ENCODE measurements at places on chromosomes 4 and X. TPM values are rescaled to one million over a fixed set of nuclear protein-coding genes. Genes with fewer than 3 reads are reported as not detected.

GRCh38 chr4:28686618-28687017 is 1826.0 kb downstream of the STIM2 start:
- H3K27ac ChIP-seq = no peak overlapping the region
- no peaks in the 10 kb centered on the region for H3K4me1 ChIP-seq
- H3K27me3 ChIP-seq = no peaks in the 10 kb centered on the region
- no peak overlapping the region for H3K4me3 ChIP-seq
- no peaks in the 10 kb centered on the region for H3K36me3 ChIP-seq

- H3K27me3 ChIP-seq = no peaks in the 10 kb centered on the region
- no peak overlapping the region for H3K27ac ChIP-seq
- H3K4me1 ChIP-seq = no peaks in the 10 kb centered on the region
- no peak overlapping the region for H3K4me3 ChIP-seq
- DNase-seq = no peak
Measured at GRCh38 chrX:15815779-15816437, 25.6 kb downstream of the ZRSR2 start.

GRCh38 chr4:2795300-2795892 is 2.5 kb downstream of the SH3BP2 start:
- no peaks in the 10 kb centered on the region for H3K36me3 ChIP-seq
- peak overlapping the region; percentile 74 for H3K27ac ChIP-seq
- no peaks in the 10 kb centered on the region for H3K27me3 ChIP-seq

Gene NWD2
- polyA plus RNA-seq = not detected

GRCh38 chrX:146754268-146754667 is 55.3 kb upstream of the CXorf51B start:
- no peaks in the 10 kb centered on the region for H3K27me3 ChIP-seq
- H3K27ac ChIP-seq = no peak overlapping the region
- no peaks in the 10 kb centered on the region for H3K36me3 ChIP-seq
- H3K4me1 ChIP-seq = no peaks in the 10 kb centered on the region
- no peak overlapping the region for H3K4me3 ChIP-seq

DNA sequence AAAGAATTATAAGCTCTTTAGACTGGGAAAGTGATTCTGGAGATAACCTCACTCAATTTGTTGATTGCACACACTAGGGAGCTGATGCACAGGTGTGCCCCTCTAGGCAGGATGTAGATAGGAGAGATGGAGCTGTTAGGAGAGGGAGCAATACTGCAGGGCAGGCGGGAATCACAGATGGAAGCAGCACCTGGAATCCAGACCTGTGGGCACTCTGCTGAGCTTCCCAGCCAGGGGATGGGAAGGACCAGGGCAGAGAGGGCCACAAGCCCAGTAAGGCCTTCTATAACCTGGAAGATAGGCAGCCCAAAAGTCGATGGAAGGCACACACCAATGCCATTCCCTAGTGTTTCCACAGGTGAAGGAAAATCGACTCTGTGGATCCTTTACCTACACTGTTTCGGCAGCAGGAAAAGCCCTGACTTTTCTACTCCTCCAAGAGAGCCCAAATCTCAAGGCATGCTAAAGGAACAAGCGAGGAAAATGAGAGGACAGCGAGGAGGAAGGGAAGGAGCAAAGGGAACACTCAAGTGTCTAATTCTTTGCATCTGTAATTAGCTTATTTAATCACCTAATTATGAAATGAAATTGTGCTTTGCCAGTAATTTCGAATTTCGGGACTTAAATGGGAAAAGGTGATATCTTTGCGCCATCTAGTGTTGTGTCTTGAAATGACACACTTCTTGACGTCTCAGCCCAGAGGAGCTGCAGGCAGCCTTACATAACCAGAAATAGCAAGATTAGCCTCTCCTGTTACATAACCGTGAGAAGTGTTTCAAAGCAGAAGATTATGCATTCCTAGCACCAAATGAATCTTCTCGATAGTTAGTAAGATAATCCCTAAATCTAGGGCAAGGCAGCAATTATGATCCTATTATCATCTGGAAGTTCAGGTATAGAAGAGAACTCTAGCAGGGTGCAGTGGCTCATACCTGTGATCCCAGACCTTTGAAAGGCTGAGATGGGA is 31.0 kb upstream of the TLR3 start:
- no peak overlapping the region for H3K4me3 ChIP-seq
- no peaks in the 10 kb centered on the region for H3K4me1 ChIP-seq
- H3K36me3 ChIP-seq = no peaks in the 10 kb centered on the region
- no peak overlapping the region for H3K27ac ChIP-seq

GRCh38 chr4:25377572-25378436 is 741 bp downstream of the ANAPC4 start:
- no peaks in the 10 kb centered on the region for H3K27me3 ChIP-seq
- peak; percentile 20 for DNase-seq
- H3K4me3 ChIP-seq = peak overlapping the region; percentile 80
- peaks cover 13% of the 10 kb centered on the region for H3K4me1 ChIP-seq
- H3K27ac ChIP-seq = peak overlapping the region; percentile 54

DNA sequence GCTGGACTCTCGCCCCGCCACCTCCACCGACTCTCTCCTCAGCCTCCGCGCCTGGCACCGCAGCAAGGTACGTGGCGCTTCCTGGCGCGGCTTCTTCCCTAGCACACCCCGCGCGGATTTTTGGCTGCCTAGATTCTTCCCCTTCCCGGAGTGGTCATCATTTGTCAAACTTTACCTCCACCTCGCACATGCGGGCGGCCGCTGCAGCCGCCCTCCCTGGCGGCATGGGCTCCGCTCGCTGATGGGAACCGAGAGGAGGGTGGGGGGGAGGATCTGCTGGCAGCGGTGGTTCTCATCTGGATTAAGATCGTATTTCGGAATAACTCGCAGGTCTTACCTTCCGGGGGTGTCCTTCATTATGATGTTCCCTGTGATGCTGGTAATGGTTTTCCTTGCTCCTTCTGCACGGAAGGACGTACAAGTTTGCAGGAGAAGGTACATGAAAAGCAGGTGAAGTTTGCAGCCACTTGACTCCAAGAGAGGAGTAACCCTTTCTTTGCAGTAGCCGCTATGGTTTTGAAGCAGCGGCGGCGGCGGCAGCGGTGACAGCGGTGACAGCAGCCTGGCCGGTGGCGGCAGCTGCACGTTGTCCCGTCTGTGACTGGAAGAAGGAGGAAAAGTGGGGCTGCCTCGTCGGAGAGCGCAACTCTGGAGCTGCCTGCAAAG is 2183.9 kb upstream of the TENM3 start:
- no peaks in the 10 kb centered on the region for H3K36me3 ChIP-seq
- peak; percentile 46 for DNase-seq
- peaks cover 23% of the 10 kb centered on the region for H3K27me3 ChIP-seq
- peaks cover 10% of the 10 kb centered on the region for H3K4me1 ChIP-seq
- no peak overlapping the region for H3K27ac ChIP-seq
- H3K4me3 ChIP-seq = peak overlapping the region; percentile 31

GRCh38 chr4:84596826-84597225 is 13.9 kb downstream of the CDS1 start:
- no peaks in the 10 kb centered on the region for H3K27me3 ChIP-seq
- H3K4me1 ChIP-seq = no peaks in the 10 kb centered on the region
- H3K4me3 ChIP-seq = no peak overlapping the region
- DNase-seq = no peak
- no peaks in the 10 kb centered on the region for H3K36me3 ChIP-seq
- no peak overlapping the region for H3K27ac ChIP-seq

- DNase-seq = peak; percentile 64
- no peak overlapping the region for H3K27ac ChIP-seq
- H3K4me3 ChIP-seq = no peak overlapping the region
- no peaks in the 10 kb centered on the region for H3K36me3 ChIP-seq
Measured at GRCh38 chr4:114378305-114378903, 220.2 kb upstream of the UGT8 start.

- H3K27me3 ChIP-seq = no peaks in the 10 kb centered on the region
- no peaks in the 10 kb centered on the region for H3K36me3 ChIP-seq
- H3K4me3 ChIP-seq = no peak overlapping the region
- DNase-seq = no peak
- H3K4me1 ChIP-seq = no peaks in the 10 kb centered on the region
- no peak overlapping the region for H3K27ac ChIP-seq
Measured at GRCh38 chr4:33543941-33544450, 2700.3 kb downstream of the ARAP2 start.

DNA sequence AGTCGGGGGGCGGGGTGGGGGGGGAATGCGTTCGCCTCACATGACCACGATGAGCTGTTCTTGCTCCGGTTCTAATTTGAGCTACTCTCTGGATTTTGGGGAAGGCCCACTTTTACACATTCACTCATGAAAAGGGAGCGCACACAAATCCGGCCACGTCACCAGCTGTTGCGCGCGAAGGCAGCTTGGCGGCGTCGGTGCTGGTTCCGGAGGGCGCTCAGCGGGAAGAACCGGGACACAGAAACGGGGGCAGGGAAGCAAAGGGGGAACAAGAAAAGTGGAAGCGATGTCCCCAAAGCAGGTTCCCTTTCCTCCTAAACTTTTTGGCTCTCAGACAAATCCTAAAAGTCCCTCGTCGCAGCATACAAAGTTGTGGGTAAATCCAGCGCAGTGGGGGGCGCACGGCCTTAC is 605 bp downstream of the ANXA5 start:
- peak overlapping the region; percentile 72 for H3K4me3 ChIP-seq
- DNase-seq = peak; percentile 86
- peaks cover 9% of the 10 kb centered on the region for H3K4me1 ChIP-seq
- H3K27ac ChIP-seq = peak overlapping the region; percentile 97
- H3K36me3 ChIP-seq = no peaks in the 10 kb centered on the region

DNA sequence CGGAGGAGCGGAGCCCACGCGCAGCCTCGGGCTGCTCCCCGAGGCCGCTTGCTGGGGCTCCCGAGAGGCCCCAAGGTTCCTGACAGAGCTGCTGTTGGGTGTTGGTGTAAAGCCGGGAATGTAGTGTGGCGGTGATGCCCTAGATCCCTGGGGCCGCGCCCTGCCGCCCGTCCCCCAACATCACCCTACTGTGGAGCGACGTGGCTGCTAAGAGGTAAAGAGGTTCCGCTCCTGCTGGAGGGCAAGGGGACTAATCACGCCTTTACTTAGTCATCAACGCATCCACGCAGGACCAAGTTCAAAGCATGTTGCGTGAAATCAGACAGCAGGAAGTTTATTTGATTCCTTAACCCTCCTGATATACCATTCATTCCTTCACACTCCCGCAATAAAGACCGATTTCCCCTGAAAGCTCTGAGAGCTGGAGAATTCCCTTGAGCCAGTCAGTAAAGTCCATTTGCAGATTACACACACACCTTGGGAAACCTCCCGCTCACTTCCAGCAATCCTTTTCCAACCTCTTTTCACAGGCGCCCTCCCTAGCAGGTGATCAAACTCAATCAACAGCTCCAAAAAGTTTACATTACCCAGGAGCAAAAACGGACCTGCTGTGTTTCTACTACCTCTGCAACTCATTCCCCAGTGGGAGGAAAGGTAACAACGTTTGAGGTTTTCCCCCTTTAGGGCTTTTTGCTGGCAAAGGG is 579 bp upstream of the GABRA2 start:
- no peaks in the 10 kb centered on the region for H3K36me3 ChIP-seq
- DNase-seq = peak; percentile 11
- H3K27me3 ChIP-seq = peaks cover 68% of the 10 kb centered on the region

DNA sequence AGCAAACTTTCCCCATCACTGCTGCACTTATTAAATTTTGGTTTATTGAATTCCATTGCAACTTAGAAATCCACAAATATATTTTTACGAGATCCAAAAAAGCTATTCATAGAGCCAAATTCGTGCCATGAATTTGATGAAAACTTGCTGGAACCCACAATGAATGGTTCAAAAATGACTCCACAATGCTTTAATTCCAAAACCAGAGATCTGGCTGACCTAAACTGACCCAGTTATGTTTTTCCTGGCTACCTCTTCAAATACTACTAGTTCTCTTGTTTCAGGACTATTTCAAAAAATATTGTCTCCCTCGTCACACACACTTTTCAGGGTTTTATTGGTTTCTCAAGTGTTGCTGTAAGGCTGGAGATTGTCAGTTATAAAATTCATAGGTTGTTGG is 474.8 kb downstream of the PDGFC start:
- no peaks in the 10 kb centered on the region for H3K27me3 ChIP-seq
- no peak overlapping the region for H3K4me3 ChIP-seq
- DNase-seq = no peak
- H3K4me1 ChIP-seq = no peaks in the 10 kb centered on the region
- H3K36me3 ChIP-seq = no peaks in the 10 kb centered on the region

DNA sequence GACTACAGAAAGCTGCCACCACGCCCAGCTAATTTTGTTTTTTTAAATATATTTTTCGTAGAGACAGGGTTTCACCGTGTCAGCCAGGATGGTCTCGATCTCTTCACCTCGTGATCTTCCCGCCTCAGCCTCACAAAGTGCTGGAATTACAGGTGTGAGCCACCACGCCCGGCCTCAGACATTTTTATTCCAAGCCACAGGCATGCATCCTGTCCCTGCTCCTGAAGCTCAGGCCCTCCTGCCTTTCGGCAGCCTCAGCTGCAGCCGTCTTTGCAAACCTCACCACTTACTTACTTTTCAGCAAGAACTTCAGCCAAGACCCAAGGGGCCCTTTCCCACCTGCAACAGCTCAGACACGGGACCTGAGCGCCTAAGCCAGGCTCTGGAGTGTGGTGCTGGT is 26.0 kb downstream of the FAM53A start:
- H3K4me1 ChIP-seq = no peaks in the 10 kb centered on the region
- H3K27ac ChIP-seq = no peak overlapping the region
- no peaks in the 10 kb centered on the region for H3K36me3 ChIP-seq
- no peak overlapping the region for H3K4me3 ChIP-seq
- DNase-seq = no peak
- H3K27me3 ChIP-seq = no peaks in the 10 kb centered on the region

DNA sequence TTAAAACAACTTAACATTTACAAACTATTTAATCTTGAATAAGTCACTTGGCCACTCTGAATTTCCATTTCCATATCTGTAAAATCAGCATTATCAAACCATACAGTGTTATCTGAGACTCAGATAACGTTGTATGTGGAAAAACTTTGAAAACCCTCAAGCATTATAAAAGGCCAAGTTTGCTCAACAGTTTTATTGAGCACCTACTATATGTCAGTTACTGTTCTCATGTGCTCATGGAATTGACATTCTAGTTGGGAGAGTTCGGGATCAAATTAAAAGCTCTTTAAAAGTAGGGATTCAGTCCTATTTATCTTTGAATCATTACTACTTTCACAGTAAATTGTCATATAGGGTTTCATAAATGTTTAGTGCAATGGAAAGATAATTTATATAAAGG is 97.9 kb downstream of the FRMPD4 start:
- no peaks in the 10 kb centered on the region for H3K36me3 ChIP-seq
- H3K4me1 ChIP-seq = no peaks in the 10 kb centered on the region
- H3K27ac ChIP-seq = no peak overlapping the region
- DNase-seq = no peak

GRCh38 chr4:70305601-70306000 is 29.2 kb upstream of the CABS1 start:
- no peaks in the 10 kb centered on the region for H3K27me3 ChIP-seq
- no peaks in the 10 kb centered on the region for H3K4me1 ChIP-seq
- H3K4me3 ChIP-seq = no peak overlapping the region
- no peaks in the 10 kb centered on the region for H3K36me3 ChIP-seq
- no peak overlapping the region for H3K27ac ChIP-seq
- peak; percentile 74 for DNase-seq

Measured in lung (tissue), 17 donors.